ENCODE measurements at places on chromosomes 11 and 22.

DNA sequence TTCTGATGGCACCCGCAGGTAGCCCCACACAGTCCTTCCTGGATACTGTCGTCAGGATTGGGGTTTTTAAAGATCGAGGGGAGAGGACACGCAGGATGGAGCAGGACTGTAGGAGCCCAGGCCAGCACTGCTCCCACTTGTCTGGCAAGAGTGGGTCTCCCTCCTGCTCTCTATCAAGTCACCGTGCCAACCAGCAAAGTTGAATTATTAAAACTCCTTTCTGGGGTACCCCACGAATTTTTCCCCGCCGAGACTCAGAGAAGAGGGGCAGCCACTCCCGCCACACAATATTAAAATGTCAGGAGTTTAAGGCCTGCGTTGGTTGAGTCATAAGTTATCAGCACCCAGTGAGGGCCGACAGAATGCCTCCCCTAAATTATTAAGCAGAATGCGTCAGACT is 10.1 kb downstream of the LMO1 start:
- DNase-seq: no peak

GRCh38 chr11:111423250-111423615 is 44.2 kb upstream of the POU2AF1 start:
- DNase-seq: no peak

GRCh38 chr11:117638911-117639543 is 158.0 kb downstream of the DSCAML1 start:
- DNase-seq: no peak

DNA sequence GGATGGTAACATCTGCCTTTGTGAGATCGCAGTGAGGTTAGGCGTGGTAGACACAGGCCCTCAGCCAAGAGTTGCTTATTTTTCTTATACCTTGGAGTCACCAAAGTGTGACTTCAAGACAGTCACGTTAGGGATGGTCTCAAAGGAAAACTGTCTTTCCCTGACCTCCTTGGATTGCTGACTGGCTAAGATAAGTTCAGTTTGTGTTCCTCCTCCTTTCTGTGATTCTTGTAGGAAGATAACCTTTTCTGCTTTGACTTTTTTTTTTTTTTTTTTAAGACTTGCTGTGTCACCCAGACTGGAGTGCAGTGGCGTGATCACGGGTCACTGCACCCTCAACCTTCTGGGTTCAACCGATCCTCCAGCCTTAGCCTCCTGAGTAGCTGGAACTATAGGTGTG is 23.1 kb downstream of the TAB1 start:
- no peak for DNase-seq

DNA sequence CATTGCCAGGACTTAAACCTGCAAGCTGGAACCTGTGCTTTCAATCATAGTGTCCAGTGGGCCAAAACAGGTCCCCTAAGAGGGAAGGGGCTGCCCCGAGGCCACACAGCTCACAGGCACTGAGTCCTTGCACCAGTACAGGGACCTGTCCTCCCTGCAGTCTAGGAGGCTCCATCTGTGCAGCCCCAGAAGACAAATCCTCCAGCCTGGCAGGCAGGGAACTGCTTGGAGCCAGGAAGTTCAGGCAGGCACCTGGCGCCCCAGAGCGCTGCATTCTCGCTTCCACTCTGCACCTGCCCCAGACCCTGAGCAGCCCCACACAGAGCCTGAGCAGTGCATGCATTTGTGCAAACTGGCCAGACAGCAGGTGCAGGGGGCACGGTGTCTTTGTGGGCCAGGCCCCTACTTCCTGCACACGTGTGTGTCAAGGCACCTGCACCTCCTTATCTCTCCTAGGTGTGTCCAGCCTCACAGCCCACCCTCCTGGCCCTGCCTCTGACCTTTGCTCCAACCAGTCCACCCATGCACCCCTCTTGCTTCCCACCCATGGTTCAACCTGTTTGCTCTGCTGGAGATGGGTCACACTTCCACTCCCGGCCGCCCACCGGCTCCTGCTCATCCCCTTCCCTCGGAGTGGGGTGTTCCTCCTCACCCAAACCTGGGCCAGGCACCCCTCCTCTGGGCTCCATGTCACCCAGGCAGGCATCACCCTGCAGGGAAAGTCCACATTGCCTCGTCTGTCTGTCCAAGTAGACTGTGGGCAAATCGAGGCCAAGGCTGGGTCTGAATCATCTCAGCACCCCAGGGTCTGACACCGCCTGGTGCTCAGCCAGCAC is 19.0 kb downstream of the LINC01488 start:
- DNase-seq: no peak

DNA sequence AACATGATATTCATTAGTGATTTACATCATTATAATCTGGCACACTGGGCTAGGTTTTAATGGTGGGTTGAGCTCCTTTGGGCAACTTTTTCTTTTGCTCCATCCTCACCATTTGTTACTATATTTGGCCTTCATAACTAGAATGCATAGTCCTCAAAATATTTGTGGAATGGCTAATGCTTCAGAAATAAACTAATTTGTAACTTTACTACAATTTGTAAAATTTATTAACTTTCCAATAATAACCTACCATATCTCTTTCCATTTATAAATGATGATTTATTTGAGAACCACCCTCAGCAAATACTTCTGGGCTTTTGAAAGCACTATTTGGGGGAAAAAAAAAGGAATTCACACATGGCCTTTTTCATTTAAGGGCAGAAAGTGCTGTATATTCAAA is 79.7 kb downstream of the LARGE2 start:
- DNase-seq: no peak

DNA sequence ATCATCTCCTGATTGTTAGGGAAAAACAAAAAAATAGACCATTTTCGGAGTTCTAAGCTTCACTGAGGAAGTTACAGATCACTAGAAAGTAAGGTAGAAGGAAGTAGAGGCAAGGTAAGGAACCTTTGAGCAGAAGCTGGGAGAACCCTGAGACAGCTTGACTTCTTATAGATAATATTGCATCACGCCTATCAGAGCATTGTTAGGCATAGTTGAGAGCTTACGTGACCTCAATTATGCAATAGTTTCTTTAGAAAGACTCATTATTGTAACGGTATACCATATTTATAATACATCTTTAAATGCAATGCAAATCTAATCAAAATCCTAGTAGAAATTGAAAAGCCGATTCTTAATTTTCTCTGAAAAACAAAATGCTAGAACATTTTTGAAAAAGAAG is 4.9 kb downstream of the TBRG1 start:
- DNase-seq: no peak

GRCh38 chr11:59773083-59773440 is 17.9 kb downstream of the STX3 start:
- peak; percentile 6 for DNase-seq

DNA sequence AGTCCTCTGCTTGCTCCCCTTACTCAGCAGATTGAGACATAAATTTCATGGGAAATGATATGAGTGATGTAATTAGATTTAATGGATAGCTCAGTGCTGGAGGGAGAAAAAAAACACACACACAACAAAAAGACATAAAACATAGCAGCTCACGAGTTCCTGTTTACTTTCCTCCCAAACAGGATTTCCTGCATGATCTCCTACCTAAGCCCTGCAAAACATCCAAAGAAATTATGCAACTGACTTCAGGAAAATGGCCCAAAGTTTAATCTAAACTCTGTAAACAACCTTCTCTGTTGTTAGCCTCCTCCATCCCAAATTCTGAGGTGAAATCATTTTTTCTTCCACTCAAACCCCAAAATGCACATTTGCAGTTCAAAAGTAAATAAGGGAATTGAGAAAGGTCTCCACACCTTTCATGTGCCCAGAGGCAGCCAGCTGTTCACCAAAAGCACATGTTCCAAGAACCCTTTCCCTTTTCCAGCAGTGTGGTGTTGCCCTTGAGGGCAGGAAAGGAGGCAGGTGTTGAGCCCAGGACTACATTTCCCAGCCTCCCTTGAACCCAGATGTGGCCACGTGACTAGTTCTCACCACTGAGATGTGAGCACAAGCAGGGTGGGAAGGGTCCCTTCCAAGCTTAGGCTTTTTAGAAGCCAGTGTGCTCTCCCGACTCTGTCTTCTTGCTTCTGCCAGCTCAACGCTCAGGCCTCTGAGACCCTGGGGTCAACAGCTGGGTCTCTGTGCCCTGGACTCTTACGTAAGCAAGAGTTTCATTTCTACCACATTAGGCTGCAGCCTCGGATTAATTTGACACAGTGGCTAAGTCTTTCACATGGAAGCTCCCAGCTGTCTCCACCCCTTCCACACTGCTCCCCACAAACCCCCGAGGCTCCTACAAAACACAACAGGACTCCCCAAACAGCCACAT is 301.2 kb downstream of the CTTN start:
- no peak for DNase-seq

GRCh38 chr11:45930031-45930794 is 7.8 kb downstream of the LARGE2 start:
- DNase-seq: peak; percentile 56

GRCh38 chr11:133530501-133530835 is 1.8 kb downstream of the OPCML start:
- DNase-seq: no peak

- no peak for DNase-seq
These were observed 17.2 kb downstream of the CD3D start for GRCh38 chr11:118325283-118325682.

DNA sequence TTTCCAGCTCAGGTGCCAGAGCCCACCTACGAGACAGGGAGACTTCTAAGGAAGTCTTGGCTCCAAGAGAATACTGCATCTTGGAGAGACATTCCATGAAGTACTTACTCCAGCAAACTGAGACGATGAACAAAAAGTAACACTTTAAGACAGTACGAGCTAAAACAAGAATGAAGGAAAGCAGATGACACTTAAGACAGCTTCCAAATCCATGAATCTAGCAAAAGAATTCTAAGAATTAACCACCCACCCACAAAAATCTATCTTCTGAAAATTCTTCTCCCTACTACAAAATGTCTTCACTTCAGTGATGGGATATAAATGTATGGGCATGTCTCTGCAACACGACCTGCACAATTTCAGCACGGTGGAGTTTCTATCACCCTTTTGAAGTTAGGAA is 132.9 kb downstream of the C11orf58 start:
- DNase-seq: no peak

DNA sequence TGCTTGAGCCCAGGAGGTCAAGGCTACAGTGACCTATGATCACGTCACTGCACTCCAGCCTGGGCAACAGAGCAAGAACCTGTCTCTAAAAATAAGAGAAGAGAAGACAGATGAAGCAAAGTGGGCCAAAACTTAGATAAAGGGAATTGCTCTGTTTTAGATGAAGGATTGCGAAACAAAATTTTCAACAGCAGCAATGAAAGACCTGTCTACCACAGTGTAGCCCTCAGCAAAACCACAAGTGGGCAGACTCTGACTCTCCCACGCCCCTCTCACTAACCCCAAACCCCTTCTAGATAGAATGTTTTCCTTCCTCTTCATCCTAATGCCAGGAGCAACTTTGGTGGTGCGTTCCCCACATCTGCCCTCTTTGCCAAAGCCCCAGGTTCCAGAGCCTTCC is 105.6 kb upstream of the ALDH3B2 start:
- DNase-seq: no peak

DNA sequence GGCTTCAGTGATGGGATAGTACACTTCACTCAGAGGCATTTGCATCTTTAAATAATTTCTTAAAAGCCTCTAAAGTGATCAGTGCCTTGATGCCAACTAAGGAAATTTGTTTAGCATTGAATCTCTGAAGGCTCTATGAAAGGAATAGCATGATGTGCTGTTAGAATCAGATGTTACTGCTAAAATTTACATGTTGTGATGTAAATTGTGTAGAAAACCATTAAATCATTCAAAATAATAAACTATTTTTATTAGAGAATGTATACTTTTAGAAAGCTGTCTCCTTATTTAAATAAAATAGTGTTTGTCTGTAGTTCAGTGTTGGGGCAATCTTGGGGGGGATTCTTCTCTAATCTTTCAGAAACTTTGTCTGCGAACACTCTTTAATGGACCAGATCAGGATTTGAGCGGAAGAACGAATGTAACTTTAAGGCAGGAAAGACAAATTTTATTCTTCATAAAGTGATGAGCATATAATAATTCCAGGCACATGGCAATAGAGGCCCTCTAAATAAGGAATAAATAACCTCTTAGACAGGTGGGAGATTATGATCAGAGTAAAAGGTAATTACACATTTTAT is 4.6 kb downstream of the MALAT1 start:
- peak; percentile 36 for DNase-seq

- no peak for DNase-seq
These were observed 108.5 kb downstream of the TSPAN18 start for GRCh38 chr11:44835296-44835695.

DNA sequence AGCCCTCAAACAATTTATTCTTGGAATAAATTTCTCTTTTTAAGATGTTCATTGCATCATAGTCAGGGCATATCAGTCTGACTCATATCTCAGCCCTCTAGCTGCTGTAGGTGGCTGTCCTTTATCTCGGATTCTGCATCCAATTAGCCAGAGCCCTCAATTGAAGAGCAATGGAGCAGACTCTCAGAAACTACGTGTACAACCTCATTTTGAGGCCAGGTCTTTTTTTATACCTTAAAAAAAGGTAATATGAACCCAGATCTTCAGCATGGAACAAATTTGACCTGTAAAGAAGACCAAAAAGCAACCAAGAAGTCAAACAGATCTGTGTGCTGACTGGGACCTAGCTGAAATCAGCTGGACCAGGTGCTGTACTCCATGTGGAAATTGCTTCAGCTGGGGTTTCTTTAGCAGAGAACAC is 8.7 kb downstream of the OR52A5 start:
- no peak for DNase-seq

DNA sequence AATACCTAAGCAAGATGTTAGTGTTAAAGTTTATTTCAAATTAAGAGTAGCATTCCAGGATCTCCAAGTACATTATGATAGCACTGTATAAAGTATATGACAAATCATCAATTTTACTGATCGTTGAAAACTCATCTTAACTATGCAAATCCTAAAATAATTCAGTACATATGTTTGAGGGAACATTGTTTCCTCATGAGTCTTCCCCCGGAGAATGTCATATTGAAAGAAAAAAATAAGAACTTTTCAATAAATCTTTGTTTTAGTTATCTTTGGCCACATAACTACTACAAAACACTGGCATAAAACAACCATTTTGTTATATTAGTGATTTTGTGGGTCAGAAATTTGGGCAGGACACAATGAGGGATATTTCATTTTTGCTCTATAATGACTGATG is 135.4 kb downstream of the METTL15 start:
- DNase-seq: no peak

DNA sequence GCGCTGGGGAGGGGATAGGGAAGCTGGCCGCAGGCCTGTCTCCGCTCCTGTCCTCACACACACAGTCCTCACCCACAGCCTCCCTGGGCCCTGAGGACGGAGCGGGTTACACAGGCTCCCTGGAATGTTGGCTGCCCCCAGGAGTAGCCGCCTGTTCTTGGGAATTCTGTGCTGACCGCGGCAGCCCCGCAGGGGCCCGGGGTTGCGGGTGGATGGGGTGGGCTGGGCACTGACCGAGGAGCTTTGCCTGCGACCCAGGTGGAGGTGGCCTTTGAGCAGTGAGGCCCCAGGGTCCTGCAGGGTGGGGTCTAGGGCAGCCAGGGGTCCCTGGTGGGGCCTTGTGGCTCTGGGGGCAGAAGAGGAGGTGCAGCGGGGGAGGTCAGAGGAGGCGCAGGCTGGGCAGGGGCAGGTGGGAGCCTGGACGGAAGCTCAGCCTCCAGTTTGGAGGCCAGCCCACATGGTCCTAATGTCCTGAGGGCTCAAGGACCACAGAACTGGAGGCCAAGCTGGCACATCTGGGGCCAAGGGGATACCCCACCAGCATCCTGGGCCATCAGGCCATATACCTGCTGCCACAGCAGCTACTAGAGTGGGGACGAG is 6.6 kb upstream of the MRGPRG start:
- DNase-seq: no peak

GRCh38 chr11:101508370-101508769 is 75.4 kb downstream of the TRPC6 start:
- DNase-seq: no peak
